ACHN (cell line): ENCODE measurements at places on chromosomes 7 and 10.

GRCh38 chr10:48924988-48925387 is 14.7 kb downstream of the LRRC18 start:
- DNase-seq = no peak

DNA sequence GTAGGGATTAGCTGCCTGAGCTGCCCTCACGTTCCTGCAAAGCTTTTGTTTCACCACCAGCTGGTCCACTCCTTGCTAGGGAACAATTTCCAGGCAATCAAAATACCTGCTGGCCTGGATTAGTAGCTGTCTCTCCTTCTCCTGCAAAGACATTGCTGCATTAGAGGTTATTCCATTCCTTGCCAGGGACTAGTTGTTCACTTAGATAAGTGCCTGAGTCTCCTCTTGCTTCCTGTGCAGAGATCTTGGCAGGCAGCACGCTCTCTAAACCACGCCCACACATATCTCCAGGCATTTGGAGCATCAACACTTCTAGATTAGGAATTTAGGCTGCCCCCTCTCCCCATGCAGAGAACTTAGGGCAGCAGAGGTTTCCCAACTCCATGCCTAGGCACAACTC is 150.4 kb upstream of the SMIM30 start:
- DNase-seq = no peak

DNA sequence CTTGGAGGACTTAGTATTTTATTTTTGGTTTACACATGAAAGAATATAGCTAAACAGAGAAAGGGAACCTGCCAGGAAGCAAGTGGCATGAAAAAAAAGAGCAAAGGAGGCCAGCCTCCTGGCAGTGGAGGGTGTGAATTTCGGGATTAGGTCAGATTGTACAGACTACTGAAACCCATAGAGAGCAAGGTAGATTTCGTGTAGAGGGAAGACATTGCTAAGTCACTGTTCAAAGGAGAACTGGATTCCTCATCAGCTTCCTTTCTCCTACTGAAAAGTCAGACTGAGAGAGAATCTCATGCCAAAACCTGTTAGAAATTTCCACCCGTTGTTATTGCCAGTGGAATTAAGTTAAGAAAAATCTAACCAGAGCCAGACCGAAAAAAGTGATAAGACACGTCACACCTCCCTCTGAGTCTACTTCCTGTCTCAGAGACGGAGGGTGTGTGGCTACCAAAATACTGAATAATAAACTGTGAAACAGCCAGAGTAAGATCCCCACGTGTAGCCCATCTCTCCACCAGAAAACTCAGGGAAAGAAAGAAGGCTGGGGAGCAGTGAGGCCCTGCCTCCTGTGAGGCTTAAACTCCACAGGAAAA is 118.8 kb downstream of the SKIDA1 start:
- no peak for DNase-seq

DNA sequence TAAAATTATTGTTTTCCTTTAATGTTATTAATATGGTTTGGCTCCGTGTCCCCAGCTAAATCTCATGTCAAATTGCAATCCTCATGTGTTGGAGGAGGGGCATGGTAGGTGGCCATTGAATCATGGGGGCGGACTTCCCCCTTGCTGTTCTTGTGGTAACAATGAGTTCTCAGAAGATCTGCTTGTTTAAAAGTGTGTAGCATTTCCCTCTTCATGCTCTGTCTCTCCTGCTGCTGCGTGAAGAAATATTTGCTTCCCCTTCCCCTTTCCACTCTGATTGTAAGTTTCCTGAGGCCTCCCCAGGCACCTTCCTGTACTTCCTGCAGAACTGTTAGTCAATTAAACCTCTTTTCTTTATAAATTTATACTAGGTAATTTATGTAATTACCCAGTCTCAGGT is 27.5 kb downstream of the VIM start:
- no peak for DNase-seq

DNA sequence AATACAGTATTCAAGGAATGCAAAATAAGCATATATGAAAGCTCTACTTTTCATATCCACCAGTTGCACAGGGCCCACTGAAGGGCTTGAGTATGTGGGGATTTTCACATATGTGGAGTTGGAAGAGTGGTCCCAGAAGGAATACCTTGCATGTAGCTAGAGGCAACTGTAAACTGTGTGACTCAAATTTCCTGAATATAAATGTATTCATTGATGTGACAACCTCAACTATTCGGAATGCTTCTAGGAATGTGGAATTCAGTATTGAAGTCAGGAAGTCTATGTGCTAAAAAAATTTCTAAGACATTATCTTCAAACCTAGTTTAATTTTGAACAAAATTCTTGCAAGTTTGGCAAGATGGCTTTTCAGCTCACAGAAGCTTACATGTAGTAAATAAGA is 695.5 kb upstream of the SEMA3D start:
- no peak for DNase-seq

DNA sequence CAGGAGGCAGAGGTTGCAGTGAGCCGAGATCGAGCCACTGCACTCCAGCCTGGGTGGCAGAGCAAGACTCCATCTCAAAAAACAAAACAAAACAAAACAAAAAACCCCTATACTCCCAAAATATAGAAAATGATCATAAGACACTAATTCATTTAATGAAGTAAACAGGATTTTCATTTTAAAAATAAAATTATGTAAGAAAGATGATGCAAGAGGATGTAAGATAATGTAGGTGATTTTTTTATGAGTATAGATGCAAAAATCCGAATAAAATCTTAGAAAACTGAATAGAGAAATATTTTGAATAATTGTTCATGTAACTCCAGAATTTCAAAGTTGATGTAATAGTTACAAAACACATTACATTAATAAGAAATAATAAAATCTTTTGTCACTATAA is 3.6 kb upstream of the AS3MT start:
- no peak for DNase-seq

DNA sequence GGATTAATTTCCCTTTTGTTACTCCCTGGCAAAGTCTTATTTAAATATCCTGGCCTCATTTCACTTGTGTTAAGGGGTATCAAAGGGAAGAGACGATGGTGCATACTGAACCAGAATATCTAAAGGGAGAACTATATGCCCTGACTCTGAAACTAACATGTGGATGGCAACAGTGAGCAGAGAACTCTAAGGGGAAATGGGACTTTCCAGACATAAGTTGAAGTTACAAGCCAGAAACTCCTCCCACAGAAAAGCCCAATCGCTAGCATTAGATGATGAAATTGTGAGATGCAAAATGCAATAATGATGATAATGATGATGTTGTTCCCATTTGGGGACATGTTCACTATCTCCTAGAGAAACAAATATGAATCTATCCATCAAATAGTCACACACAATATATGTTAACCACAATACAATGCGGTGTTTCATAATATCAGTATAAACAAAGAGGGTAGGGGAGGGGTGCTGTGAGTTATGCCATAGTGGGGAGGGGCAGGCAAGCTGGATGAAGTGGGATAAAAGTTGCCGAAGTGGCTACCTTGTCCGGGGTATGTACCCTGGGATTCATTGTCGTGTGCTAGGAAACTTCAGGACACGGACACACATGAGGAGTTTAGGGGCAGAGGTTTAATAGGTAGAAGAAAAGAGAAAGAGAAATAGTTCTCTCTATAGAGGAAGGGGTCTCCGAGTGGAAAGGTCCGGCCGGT is 37.1 kb downstream of the TMEM229A start:
- no peak for DNase-seq

DNA sequence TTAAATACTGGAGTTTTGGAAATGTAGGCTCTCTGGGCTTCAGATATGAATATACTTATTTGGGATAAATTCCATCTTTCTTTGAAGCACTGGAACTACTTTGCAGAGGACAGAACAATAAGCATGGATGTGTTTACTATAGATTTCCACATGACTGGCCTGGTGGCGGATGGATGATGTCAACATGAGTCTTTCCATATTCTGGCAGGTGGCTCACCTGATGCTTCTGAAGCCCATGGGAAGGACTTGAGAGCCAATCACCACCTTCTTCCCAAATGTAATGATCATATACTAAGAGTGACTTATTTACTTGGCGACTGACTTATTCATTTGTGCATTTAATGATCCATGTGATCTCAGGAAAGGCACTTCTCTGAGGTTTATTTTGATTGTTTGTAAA is 110.5 kb downstream of the FANK1 start:
- DNase-seq = no peak

DNA sequence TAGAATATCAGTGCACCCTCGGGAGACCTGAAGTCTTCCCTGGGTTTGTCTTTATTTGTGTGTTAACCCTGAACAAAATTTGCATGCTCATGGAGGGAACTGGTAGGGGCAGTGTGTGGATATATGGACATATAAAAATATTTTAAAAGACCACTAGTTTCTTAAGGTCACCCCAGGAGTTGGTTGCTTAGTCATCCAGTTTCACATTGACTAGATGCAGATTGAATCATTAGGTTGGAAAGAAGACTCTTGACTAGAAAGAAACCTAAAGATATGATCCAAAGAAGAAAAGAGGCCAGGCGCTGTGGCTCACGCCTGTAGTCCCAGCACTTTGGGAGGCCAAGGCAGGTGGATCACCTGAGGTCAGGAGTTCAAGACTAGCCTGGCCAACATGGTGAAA is 137.1 kb downstream of the KAT6B start:
- DNase-seq = no peak

- no peak for DNase-seq
These were observed 199.5 kb downstream of the GPAM start for GRCh38 chr10:111984057-111984456.

- no peak for DNase-seq
These were observed 1.9 kb downstream of the COL1A2 start for GRCh38 chr7:94396596-94396995.

DNA sequence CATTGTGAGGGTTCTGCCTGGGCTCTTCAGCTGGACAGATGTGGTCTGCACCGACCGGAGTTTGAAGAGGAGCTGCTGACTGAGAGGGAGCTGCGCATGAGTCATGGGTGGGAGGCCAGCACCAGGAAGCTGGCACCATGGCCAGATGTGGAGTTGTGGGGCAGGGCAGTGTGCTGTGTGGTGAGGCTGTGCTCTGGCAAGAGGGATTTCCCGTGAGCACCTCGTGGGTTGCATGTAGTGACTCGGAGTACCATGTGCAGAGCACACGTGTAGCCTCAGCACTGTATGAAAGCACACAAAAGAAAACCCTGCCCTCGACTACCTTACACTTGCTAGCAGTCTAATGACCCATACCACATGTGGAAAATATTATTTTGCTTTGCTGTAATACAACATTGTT is 103.4 kb downstream of the WNT2 start:
- no peak for DNase-seq

DNA sequence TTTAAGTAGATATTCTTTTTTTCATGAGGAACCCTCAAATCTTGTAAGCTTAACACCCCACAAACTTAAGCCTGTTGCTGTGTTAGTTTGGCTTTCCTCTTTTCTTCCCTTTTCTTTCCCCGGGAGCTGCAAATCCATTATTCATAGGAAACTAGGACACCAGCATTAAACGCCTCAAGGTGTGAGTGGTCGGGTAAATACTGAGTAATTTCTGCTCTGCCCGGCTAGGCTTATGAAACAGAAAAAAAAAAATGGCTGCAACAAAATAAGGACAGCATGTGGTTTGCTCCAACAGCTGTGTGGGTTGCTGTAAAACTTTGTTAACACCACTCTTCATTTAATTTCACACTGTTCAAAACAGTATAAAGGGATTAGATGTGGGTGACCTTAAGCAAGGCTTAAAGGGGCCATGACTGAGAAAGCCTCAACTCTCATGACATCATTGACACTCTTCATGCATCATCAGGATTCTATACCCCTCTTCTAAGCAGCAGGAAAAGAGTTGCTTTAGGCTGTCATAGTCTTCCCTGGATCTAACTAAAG is 104.1 kb downstream of the AOAH start:
- DNase-seq = no peak

GRCh38 chr7:34417781-34418180 is 240.2 kb upstream of the NPSR1 start:
- DNase-seq = no peak

DNA sequence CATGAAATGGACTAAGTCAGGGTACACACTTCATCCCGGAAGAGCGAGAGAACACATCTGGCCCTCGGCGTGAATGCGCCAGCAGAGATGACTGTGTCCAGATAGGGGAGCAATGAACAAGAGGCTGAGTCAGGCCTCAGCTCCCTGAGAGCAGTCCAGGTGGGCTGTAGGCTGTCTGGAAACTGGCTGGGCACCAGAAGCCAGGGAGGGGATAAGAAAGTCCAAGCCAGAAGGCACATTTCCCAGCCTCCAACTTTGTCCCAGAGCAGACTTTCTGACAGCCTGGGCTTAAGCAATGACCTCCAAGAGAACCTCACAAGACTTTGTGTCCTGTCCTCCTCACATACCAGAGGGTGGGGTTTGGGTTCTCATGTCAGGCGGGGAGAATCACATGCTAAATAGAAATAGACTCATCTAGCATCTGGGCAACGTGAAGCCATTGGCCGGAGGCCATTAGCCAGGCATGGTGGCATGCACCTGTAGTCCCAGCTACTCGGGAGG is 157.2 kb downstream of the ARHGAP12 start:
- DNase-seq = no peak

GRCh38 chr7:26147030-26147429 is 5.0 kb upstream of the NFE2L3 start:
- no peak for DNase-seq

DNA sequence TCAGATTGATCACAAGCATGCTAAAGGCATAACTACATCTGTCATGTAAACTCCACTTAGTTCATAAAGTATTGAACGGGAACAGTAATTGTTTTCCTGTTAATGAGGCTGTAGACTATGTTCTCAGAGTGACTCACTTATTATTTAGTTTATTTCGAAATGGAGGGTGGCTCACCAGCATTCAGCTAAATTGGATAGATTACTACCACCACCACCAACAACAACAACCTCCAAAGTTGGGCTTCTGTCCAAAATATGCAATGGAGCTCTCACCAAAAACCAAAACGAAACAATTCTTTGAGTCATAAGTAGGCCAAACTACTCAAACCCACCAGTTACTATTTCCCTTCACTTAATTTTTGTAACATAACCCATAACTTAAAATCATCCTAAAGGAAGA is 127.9 kb upstream of the NRBF2 start:
- DNase-seq = no peak

DNA sequence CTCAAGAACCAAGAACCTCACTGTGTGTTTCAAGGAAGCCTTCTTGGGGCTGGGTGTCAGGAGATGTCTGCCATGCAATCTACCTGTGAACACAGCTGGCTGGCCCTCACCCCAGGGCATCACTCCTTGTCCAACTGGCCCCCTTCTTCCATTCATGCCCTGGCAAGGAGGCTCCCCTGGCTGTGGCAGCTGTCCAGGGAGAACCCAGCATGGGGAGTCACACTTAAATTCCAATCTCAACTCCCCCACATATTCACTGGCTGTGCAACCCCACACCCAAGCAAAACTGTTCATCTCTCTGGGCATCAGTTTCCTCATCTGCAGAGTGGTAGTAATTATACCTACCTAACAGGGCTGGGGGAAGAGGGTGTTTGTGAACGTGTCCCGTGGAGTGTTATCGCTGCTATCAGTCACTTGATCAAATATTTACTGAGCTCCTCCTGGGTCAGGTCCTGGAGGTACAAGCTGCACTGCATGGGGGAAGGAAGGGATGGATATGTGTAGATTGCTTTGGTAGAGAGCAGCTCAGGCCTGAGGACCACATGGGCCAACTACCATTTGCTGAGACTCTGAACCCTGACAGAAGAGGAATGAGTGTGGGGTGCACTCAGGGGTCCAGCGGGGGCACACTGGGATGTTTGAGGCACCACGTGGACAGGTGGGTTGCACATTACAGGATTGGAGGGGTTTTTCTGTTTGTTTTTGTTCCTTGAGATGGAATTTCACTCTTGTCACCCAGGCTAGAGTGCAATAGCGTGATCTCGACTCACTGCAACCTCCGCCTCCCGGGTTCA is 2.1 kb upstream of the GPRIN2 start:
- no peak for DNase-seq
